ENCODE measurements at places on chromosomes 3 and 15.

DNA sequence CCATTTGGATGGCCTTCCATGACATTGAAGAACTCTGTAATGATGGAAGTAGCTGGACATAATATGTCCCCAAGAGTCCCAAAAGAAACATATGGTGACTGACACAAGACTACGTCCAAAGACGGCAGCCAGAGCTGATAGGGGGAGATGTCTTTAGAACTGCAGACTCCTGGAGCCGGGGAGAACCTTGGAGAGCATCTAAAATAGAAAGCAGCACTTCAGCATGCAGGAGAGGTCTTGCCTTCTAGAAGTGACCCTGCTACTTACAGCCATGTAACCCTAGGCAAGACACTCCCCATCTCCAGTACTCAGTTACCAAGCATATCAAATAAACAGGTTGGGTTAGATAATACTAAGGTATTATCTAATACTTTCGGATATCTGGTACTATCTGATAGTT, 143.8 kb upstream of the BCL6 start:
- no peak overlapping the region for H3K27ac ChIP-seq
- no peak overlapping the region for H3K4me3 ChIP-seq
- peaks cover 7% of the 10 kb centered on the region for H3K4me1 ChIP-seq
- no peaks in the 10 kb centered on the region for H3K36me3 ChIP-seq

DNA sequence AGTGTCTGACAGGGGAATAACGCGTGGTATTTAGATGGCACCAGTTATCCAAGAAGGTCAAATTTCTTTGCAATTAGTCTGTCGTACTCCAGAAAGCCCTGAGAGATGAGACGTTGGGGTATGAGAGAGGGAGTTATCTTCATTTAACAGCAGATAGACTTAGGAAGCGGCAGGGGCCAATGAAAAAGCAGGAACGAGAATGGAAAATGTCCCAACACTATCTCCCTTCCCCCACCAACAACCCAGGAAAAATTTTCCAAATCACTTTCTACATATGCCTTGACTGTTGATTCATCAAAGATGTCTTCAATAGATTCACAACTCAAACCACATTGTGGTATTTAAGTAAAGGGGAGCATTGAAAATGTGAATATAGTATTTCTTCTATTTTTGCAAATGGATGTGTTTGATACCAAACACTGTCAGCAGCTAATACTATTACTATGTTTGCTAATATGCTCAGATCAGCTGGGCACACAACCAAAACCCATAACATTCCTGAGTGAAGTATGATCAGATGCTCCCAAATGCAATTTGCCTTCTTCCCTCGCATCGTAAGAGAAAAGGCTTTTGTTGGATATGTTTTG, 13.3 kb upstream of the GREM1 start:
- no peak overlapping the region for H3K4me3 ChIP-seq
- peaks cover 1% of the 10 kb centered on the region for H3K27me3 ChIP-seq

- H3K36me3 ChIP-seq = no peaks in the 10 kb centered on the region
- no peak for DNase-seq
- no peaks in the 10 kb centered on the region for H3K4me1 ChIP-seq
- H3K27me3 ChIP-seq = peaks cover 2% of the 10 kb centered on the region
- H3K4me3 ChIP-seq = no peak overlapping the region
- no peak overlapping the region for H3K27ac ChIP-seq
Measured at GRCh38 chr3:99602183-99602582, 36.2 kb upstream of the COL8A1 start.

DNA sequence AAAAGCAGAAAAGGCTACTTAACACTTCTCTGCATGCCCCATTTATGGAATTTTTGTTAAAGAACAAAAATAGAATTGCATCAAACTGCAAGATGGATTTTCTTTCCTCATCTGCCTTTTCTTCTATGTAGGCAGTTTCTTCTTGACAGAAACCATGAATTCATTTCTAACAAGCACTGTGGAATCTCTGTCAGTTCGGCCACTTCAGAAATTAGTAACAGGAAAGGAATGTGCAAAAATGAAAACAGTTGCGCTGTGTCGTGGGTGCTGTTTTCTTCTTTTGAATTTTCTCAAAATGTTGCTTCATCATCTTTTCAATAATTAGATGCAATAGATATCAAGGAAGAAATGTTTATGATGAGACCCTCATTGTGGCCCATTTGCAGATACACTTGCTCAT, 151.6 kb downstream of the FOXB1 start:
- no peaks in the 10 kb centered on the region for H3K27me3 ChIP-seq
- H3K4me1 ChIP-seq = no peaks in the 10 kb centered on the region
- no peaks in the 10 kb centered on the region for H3K36me3 ChIP-seq
- no peak overlapping the region for H3K4me3 ChIP-seq

DNA sequence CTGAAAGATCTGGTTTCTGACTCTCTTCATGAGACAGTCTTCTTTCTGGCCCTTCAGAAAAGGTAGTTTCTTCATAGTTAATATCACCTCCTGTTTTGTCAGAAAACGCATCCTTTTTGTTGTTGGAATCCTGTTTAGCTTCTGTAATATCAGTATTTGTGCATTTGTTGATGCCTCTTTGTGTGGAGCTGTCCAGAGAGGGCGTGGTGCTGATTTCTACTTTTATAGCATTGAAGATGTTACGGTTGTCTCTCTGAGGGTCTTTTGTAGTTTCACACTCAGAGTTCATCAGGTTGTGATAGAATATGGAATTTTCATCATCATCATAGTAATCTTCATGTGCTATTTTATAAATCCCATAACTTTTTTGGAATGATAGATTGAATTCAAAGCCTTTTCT, 8.9 kb downstream of the GPR149 start:
- H3K27ac ChIP-seq = no peak overlapping the region
- H3K4me3 ChIP-seq = no peak overlapping the region

DNA sequence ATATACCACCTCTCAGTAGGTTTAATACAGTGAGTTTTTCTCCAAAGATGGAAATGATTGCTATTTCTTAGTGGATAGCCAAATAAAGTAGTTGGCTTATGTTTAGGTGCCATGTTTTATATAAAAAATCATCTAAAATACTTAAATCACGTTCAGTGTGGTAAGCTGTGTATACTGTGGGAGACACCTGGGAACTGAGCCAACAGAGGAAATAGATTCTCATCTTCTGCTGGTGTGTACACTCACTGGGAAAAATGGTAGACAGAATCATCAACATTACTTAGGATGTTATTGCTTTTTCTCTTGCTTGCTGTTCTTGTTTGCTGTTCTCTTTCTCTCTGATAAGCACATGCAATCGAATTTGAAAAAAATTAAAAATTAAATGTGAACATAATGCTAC, 112.6 kb upstream of the MB21D2 start:
- no peaks in the 10 kb centered on the region for H3K27me3 ChIP-seq
- H3K4me1 ChIP-seq = no peaks in the 10 kb centered on the region
- DNase-seq = no peak
- no peak overlapping the region for H3K4me3 ChIP-seq
- H3K27ac ChIP-seq = no peak overlapping the region

GRCh38 chr3:71492566-71492965, 91.0 kb downstream of the FOXP1 start:
- no peak for DNase-seq
- H3K27me3 ChIP-seq = peaks cover 2% of the 10 kb centered on the region
- no peak overlapping the region for H3K27ac ChIP-seq
- peaks cover 7% of the 10 kb centered on the region for H3K36me3 ChIP-seq
- peaks cover 4% of the 10 kb centered on the region for H3K4me1 ChIP-seq
- H3K4me3 ChIP-seq = no peak overlapping the region

DNA sequence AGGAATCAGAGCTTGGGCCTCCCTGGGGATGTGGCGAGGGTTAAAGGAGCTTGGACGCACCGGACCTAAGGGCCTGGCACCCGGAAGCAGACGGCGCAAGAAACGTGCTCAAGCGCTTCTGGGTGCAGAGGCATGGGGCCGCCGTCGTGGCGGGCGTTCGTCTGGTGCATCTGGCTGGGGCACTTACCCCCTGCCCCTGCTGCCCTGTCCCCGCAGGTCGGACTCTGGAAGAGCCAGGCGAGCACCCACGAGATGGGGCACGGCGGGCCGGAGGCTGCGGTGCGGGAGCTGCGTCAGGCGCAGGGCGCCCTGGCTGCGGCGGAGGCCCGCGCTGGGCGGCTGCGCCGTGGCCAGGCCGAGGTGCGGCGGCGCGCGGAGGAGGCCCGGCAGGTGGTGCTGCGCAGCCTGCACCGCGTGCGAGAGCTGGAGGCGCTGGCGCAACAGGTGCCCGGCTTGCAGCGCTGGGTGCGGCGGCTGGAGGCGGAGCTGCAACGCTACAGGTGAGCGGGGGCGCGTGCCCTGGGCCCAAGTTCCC, 2.5 kb downstream of the EFCC1 start:
- no peak overlapping the region for H3K4me3 ChIP-seq
- H3K36me3 ChIP-seq = peaks cover 6% of the 10 kb centered on the region
- peaks cover 26% of the 10 kb centered on the region for H3K27me3 ChIP-seq
- DNase-seq = peak; percentile 68

GRCh38 chr15:101451846-101452245, 37.7 kb downstream of the PCSK6 start:
- H3K4me1 ChIP-seq = peaks cover 44% of the 10 kb centered on the region
- peaks cover 8% of the 10 kb centered on the region for H3K27me3 ChIP-seq
- H3K36me3 ChIP-seq = no peaks in the 10 kb centered on the region
- peak overlapping the region; percentile 25 for H3K4me3 ChIP-seq

GRCh38 chr3:185439745-185440466, 58.9 kb downstream of the TMEM41A start:
- no peaks in the 10 kb centered on the region for H3K4me1 ChIP-seq
- no peak overlapping the region for H3K4me3 ChIP-seq
- no peaks in the 10 kb centered on the region for H3K36me3 ChIP-seq
- H3K27ac ChIP-seq = no peak overlapping the region
- no peak for DNase-seq
- no peaks in the 10 kb centered on the region for H3K27me3 ChIP-seq

DNA sequence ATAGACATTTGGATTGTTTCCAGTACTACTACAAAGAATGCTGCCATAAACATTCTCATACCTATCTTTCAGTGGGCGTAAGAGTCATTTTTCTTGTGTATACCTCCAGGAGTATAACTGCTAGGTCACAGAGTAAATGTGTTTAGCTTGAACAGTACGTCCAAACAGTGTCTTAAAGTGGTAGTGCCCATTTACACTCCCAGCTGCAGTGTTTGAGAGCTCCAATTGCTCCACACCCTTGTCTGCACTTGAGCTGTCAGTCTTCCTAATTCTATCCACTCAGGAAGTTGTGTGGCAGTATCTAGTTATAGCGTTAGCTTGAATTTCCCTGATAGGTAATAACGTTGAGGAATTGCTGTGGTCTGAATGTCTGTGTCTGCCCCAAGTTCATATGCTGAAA, 404.7 kb upstream of the PPP2R3A start:
- H3K27ac ChIP-seq = no peak overlapping the region
- no peaks in the 10 kb centered on the region for H3K27me3 ChIP-seq
- no peaks in the 10 kb centered on the region for H3K4me1 ChIP-seq

- H3K27ac ChIP-seq = no peak overlapping the region
- peaks cover 7% of the 10 kb centered on the region for H3K27me3 ChIP-seq
- H3K4me1 ChIP-seq = peaks cover 15% of the 10 kb centered on the region
- H3K4me3 ChIP-seq = peak overlapping the region; percentile 87
- no peaks in the 10 kb centered on the region for H3K36me3 ChIP-seq
- DNase-seq = no peak
Measured at GRCh38 chr15:49044002-49044401, 2.2 kb downstream of the SECISBP2L start.

- H3K4me3 ChIP-seq = no peak overlapping the region
- H3K27ac ChIP-seq = no peak overlapping the region
- H3K27me3 ChIP-seq = no peaks in the 10 kb centered on the region
- DNase-seq = no peak
Measured at GRCh38 chr3:103787164-103787871, 1352.5 kb downstream of the ZPLD1 start.

GRCh38 chr3:136070334-136070733, 104.8 kb downstream of the PPP2R3A start:
- H3K4me3 ChIP-seq = no peak overlapping the region
- no peak for DNase-seq

DNA sequence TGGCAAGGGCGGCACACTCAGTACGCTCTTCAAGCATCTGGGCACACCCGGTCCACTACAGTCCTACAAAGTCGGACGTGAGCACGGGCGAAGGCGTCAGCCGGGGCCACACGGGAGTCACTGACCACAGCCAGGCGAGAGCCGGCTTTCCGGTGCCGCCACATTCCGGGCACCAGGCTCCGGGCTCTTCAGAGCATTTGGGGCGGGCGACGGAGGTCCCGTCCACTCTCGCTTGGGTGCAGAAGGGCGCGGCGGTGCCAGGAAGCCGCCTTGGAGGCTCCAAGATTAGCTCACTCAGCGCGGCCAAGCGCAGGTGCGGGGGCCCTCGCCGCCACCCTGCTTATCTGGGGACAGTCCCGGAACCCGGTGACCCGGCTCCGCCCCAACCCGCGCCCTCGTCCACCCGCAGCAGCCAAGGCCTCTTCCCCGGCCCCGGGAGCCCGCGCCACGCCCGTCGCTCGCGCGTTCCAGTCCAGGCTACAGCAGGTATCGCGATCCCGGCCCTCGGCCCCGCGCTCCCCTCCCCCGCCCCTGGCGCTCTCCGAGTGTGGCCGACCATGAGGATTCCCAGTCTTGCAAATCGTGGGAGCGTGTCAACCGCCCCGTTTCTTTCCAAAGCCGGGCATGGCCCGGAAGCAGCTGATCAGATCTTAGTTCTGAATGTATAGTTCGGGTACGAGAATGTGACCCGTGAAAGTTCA, at the start of gene ADPRH:
Gene ADPRH (plus strand): TSS at position 127 of the 701 bp plus-strand sequence. CDS start 2,678 bp downstream, outside the sequence.
- peak within 1 kb of the TSS; percentile 94 for H3K4me3 ChIP-seq
- no peaks in the 10 kb centered on the region for H3K4me1 ChIP-seq
- H3K27me3 ChIP-seq = peaks cover 4% of the 10 kb centered on the region
- no peaks in the 10 kb centered on the region for H3K36me3 ChIP-seq
- peak within 1 kb of the TSS; percentile 68 for H3K27ac ChIP-seq
- DNase-seq = peak; percentile 77

GRCh38 chr3:188077160-188077799, 76.7 kb upstream of the LPP start:
- H3K27me3 ChIP-seq = peaks cover 2% of the 10 kb centered on the region
- no peak overlapping the region for H3K27ac ChIP-seq
- no peaks in the 10 kb centered on the region for H3K36me3 ChIP-seq
- DNase-seq = no peak
- peaks cover 2% of the 10 kb centered on the region for H3K4me1 ChIP-seq

GRCh38 chr15:100108346-100108745, 233.4 kb downstream of the ADAMTS17 start:
- no peaks in the 10 kb centered on the region for H3K4me1 ChIP-seq
- H3K27ac ChIP-seq = no peak overlapping the region

- H3K4me3 ChIP-seq = no peak overlapping the region
- H3K4me1 ChIP-seq = peaks cover 16% of the 10 kb centered on the region
- H3K27me3 ChIP-seq = peaks cover 6% of the 10 kb centered on the region
- H3K36me3 ChIP-seq = no peaks in the 10 kb centered on the region
- H3K27ac ChIP-seq = no peak overlapping the region
- no peak for DNase-seq
Measured at GRCh38 chr3:197375001-197375441, 76.6 kb upstream of the DLG1 start.

GRCh38 chr3:65130782-65131181, 443.0 kb upstream of the ADAMTS9 start:
- peaks cover 4% of the 10 kb centered on the region for H3K36me3 ChIP-seq
- no peak overlapping the region for H3K4me3 ChIP-seq
- H3K4me1 ChIP-seq = no peaks in the 10 kb centered on the region
- peaks cover 4% of the 10 kb centered on the region for H3K27me3 ChIP-seq
- no peak overlapping the region for H3K27ac ChIP-seq

GRCh38 chr3:139771331-139771730, 93.6 kb upstream of the NMNAT3 start:
- peaks cover 5% of the 10 kb centered on the region for H3K36me3 ChIP-seq
- peaks cover 3% of the 10 kb centered on the region for H3K27me3 ChIP-seq
- H3K27ac ChIP-seq = no peak overlapping the region
- no peak overlapping the region for H3K4me3 ChIP-seq

- peaks cover 3% of the 10 kb centered on the region for H3K36me3 ChIP-seq
- no peaks in the 10 kb centered on the region for H3K27me3 ChIP-seq
- peak; percentile 65 for DNase-seq
- no peak overlapping the region for H3K27ac ChIP-seq
Measured at GRCh38 chr3:14633819-14634424, 17.6 kb upstream of the CCDC174 start.
